ENCODE measurements at places on chromosomes 6 and 20.

- DNase-seq: no peak
Observed at GRCh38 chr6:152380993-152381898, 255.9 kb downstream of the SYNE1 start.

DNA sequence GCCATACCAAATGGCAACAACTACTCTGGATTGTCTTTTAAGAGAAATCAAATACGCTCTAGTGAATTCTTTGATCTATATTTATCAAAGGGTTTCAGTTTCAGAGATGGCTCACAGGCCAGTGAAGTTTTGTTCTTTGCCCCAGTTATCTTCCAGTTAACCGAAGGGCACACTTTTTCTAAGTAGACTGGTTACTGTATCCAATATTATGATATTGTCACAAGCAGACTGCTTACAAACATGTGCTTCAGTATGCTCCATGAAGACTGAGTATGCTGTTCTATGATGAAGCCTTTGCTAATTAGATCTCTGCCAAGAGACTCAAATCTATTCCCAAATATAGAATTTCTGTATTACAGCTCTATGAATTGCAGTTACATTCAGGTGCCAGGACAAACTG, 181.1 kb downstream of the REV3L start:
- no peak for DNase-seq

- DNase-seq: no peak
Observed at GRCh38 chr6:13422681-13423221, 64.6 kb downstream of the GFOD1 start.

DNA sequence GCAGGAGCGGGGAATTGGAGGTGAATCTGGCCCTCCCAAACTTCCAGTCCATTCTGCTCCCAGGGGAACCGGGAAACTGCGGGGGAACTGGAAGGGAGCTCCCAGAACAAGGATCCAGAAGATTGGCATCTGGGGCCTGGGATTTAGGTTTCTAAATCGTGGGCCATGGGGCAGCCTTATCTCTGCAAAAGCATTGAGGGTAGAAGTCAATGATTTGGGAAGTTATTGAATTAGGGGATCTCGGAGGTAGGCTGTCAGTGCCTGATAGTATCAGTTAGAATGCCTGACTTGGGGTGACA, 45.1 kb downstream of the HNF4A start:
- DNase-seq: no peak

DNA sequence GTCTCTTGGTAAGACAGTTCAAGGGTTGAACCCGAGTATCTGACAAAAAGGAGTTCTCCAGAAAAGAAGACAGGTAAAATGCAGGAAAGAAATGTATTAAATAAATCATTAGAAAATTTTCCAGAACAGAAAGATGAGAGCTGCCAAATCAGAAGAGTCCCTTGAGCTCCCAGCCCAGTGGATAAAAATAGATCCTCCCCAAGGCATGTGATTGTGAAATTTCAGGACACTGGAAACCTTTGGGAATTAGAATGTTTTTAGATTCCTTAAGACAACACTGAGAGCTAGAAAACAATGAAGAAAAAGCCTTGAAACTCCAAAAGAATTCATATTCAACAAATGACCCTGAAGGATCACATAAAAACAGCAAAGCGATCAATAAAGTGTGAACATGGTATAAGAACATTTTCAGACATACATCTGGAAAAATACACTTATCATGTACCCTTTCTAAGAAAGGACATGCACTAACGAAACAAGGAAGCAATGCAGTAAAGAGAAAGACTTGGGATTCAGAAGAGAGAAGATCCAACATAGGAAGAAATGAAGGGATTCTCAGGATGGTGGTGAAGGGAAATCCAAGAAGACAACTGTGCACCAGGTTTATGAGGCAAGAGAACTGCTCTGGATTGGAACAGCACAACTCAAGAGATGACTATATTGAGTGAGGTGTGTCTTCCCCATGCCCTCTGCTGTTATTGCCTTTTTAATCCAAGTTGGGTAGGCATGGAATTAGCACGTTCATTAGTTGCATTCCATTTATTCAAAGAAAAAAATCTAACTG, 390.4 kb downstream of the SYNE1 start:
- DNase-seq: no peak

DNA sequence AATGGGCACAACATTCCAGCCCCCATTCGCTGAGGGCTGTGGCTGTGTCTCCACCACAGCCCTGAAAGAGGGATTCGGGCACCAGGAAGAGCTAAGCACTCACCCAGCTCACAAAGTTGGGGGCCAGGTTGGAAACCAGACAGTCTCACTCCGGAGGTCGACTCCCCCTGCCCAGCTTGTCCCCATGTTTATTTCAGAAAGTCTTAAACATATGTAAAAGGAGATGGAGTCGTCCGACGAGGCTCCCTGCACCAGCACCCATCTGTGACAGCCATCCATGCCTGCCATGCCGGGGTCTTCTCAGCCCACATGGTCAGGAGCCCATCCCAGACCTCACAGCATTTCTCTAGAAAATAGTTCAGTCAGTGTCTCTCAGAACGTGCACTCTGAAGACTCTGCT, 63.6 kb upstream of the STX16 start:
- no peak for DNase-seq

DNA sequence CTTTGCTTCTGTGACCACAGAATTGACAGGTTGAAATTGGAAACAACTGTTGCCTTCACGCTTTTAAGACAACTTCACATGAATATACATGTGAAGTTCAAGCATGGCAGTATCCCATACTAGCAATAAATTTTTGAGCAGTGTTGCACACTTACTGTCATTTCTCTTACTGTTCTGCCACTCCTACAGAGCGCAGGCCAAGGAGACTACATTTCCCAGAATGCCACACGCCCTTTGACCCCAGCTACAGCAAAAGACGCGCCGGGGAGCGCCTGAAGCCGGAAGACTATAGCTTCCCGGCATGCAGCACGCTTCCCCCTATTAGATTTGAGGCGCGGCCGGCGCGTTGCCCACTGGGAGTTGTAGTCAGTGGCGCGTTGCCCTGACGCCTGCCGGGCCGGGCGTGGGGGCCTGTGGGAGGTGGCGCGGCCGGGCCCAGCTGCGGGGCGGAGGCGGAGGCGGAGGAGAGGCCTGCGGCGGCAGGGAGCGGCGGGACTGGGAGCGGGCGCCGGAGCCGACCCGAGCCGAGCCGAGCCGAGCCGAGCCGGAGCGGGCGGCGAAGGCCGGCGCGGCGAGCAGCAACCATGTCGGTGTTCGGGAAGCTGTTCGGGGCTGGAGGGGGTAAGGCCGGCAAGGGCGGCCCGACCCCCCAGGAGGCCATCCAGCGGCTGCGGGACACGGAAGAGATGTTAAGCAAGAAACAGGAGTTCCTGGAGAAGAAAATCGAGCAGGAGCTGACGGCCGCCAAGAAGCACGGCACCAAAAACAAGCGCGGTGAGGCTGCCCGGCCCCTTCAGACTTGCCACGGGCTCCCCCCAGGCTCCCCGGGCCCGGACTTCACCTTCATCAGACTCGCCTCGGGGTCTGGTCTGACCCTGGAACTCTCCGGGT, at the start of gene CHMP4B:
Gene CHMP4B, plus strand, starts transcription at position 464 of the 891 bp plus-strand sequence. Its CDS starts 121 bp downstream, at position 585.
- DNase-seq: peak; percentile 96

All from stimulated activated CD8-positive, alpha-beta memory T cell treated with anti-CD3 and anti-CD28 coated beads, Interleukin-2, amount 100 ng/mL, for 48 hours (primary cell).